Left renal pelvis (tissue), 4 donors: ENCODE measurements at places on chromosomes 1 and 21. TPM values are rescaled to one million over a fixed set of nuclear protein-coding genes. Genes with fewer than 3 reads are reported as not detected.

The FMN2 gene
- 7.5 TPM for polyA plus RNA-seq

The SPRR4 gene
- not detected for polyA plus RNA-seq

The RNU1-4 gene
- not detected for polyA plus RNA-seq

The F13B gene
- not detected for polyA plus RNA-seq

- DNase-seq: no peak
Observed at GRCh38 chr1:197771904-197772556, 3.2 kb downstream of the DENND1B start.

- DNase-seq: no peak
Observed at GRCh38 chr1:197967066-197967465, 49.9 kb downstream of the LHX9 start.

The RGS13 gene
- polyA plus RNA-seq: not detected

- no peak for DNase-seq
Observed at GRCh38 chr1:27689423-27690173, 17.6 kb upstream of the IFI6 start.

The HIVEP3 gene
- polyA plus RNA-seq: 7.0 TPM

DNA sequence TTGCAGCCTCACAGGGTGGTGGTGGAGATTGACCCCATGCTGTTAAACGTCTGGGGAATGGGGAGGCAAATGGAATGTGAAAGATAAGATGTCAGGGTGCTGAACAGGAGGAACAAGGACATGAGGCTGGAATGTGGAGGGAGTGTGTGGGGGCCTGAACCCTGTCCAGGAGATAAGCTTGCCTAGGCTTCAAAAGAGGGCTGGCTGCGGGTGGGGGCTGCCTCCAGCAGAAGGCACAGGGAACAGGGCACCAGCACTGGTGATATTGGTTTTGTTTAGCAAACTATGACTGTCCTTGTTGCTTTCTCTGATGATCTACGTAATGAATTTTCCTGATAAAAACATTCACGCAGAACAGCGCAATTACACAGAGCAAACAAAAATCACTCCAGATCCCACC is 52.4 kb upstream of the LRP8 start:
- no peak for DNase-seq

GRCh38 chr1:116997636-116998035 is 3.9 kb upstream of the CD101 start:
- DNase-seq: no peak

The GSTM5 gene
- polyA plus RNA-seq: 58.9 TPM

DNA sequence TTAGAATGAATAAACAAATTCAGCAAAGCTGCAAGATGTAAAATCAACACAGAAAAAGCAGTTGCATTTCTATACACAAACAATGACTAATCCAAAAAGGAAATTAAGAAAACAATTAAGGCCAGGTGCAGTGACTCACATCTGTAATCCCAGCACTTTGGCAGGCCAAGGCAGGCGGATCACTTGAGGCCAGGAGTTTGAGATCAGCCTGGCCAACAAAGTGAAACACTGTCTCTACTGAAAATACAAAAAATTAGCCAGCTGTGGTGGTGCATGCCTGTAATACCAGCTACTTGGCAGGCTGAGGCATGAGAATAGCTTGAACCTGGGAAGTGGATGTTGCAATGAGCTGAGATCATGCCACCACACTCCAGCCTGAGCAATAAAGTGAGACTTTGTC is 22.3 kb downstream of the THEM4 start:
- DNase-seq: no peak

The RPE65 gene
- 0.11 TPM for polyA plus RNA-seq

DNA sequence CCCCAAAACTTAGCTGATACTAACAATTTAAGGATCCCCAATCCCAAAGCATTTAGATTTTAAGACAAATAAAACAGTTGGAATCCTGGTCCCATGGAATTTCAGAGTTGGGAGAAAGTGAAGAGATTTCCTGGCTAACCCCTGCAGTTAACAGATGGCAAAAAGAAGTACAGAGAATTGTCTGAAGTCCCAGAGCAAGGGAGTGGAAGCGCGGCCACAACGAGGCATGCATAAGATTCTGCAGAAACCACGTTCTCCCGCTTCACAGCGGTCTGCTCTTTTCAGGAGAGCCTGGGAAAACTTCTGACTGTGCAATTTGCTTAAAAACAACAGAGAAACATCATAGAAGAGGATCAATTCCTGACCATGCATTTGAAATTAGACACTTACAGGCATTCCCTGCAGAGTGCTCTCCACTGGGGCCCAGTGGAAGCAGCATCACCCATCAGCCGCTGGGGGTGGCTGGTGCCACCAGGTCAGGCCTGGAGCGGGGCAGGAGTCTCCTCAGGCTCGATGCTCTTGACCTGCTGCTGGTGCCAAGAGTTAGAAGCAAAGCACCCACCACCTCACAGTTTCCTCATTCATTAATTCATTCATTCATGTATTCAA is 226.7 kb upstream of the POU3F1 start:
- DNase-seq: no peak
